Activated CD8-positive, alpha-beta memory T cell treated with anti-CD3 and anti-CD28 coated beads for 1 hour (primary cell): ENCODE measurements at places on chromosomes 12 and 14.

GRCh38 chr14:102683399-102684297 is 91.2 kb downstream of the RCOR1 start:
- DNase-seq, result no peak

GRCh38 chr14:52044791-52045522 is 23.9 kb downstream of the NID2 start:
- no peak for DNase-seq

- DNase-seq, result no peak
Measured at GRCh38 chr14:69841656-69842055, 37.6 kb upstream of the SMOC1 start.

DNA sequence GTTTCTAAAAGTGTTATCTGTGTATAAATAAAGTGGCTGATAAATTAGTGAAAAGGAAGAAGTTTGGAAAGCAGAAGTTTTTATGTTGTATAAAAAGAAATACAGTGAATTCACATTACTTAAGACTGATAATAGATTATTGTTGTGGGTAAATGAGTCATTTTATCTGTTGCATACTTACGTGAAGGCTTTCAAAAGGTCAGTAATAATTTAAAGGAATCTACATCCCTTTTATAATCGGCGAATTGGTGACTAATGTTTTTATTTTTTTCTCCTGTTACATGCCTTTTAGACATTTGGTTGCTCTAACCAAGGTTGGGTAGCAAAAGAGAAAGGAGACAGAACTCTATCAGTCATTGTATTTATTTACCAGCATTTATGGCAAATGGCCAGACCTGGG is 155.9 kb downstream of the SLC41A2 start:
- no peak for DNase-seq

- no peak for DNase-seq
Measured at GRCh38 chr12:17017402-17017801, 411.4 kb upstream of the LMO3 start.

DNA sequence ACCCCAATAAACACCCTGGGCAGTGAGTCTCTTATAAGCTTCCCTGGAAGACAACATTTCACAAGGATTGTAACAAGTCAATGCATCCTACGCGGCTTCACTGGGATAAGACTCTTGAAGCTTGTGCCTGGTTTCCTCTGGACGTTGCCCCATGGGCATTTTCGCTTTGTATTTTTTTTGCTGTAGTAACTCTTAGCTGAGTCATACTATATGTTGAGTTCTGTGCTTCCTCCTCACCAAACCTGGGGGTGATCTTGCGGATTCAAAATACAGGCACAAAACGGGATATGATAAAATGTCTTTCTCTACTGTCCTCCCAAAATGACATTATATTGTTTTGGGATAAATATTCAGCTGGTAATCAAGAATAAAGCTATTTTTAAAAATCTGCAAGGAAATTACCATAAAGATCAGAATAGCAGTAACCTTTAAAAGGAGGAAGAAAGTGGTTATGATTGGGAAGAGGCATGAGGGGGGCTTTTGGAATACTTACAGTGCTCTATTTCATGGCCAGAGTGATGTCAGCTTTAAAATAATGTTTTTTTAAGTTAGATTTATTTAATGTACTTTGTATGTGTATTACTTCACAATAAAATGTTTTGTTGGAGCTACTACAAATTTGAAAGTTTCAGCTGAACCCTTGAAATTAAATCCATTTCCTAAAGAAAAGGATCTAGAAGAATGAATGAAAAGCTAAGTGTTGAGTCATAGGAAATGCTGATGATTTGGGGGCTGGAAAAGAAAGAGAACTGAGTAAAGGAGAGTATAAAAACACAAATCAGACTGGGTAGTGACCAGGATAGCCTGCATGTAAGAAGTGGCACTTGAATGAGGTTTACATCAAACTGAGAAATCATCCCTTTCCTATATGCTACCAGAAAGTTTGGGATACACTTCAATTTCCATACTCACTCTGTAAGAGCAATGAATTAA is 14.7 kb downstream of the BTBD7 start:
- DNase-seq, result no peak

GRCh38 chr14:31510222-31510621 is 22.4 kb upstream of the GPR33 start:
- no peak for DNase-seq

GRCh38 chr14:34605461-34605860 is 24.5 kb downstream of the SNX6 start:
- no peak for DNase-seq

GRCh38 chr12:6923851-6924250 is 3.9 kb upstream of the ATN1 start:
- no peak for DNase-seq

DNA sequence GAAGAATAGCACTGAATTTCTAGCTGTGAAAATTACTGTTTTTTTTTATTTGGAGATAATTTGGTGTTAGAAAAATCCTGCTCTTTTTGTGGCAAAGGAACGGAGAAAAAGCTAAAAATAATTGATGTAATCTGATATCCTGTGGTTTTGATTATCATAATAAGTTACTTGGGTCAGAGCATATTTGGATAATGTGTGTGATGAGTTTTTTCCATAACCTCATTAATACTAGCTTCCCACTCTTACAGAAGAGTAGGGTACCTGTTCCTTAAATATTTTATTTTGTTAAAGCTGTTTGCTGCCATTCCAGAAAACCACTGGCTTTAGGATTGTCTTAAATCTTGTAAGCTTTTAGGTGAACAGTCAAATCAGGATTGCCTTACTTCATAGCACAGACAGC is 4.7 kb downstream of the PSMC6 start:
- DNase-seq, result no peak

- DNase-seq, result no peak
Measured at GRCh38 chr14:102973706-102974285, 51.3 kb downstream of the AMN start.

GRCh38 chr12:22250762-22251161 is 83.7 kb downstream of the ST8SIA1 start:
- no peak for DNase-seq

DNA sequence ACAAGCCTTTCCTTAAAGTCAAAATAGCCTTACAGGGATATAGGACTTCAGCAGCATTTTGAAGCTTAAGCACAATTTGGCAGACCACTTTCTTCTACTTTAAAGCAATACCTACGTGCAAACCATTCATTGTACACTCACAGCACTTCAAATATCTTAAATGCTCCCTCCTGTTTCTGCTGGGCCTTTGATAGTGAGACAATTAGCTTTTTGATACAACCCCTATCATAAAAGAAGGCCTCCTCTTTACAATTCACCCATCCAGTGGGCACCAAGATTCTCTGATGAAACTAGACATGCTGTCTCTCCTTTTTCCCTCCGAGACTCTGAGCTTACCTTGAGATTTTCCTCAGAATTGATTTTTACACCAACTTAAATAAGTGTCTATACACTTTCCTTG is 157.5 kb upstream of the FAR2 start:
- no peak for DNase-seq

GRCh38 chr14:39762576-39763401 is 330.6 kb upstream of the FBXO33 start:
- no peak for DNase-seq

DNA sequence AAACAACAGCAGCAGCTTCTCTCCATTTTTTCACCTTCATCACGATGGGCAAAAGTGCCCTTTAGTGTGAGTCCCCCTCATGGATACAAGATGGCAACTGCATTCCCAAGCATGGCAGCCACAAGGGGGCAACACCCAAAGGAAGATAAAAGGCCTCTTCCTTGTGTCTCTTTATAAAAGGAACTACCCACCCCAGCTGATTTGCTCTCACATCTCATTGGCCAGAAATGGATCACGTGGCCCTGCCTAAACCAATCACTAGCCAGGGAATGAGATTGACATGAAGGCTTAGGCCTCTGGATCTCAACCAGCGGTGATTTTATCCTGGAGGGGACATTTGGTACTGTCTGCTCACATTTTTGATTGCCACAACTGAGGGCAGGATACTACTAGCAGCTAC is 21.9 kb upstream of the IFT81 start:
- no peak for DNase-seq

GRCh38 chr14:88386256-88386794 is 868 bp downstream of the SPATA7 start:
- DNase-seq, result no peak

DNA sequence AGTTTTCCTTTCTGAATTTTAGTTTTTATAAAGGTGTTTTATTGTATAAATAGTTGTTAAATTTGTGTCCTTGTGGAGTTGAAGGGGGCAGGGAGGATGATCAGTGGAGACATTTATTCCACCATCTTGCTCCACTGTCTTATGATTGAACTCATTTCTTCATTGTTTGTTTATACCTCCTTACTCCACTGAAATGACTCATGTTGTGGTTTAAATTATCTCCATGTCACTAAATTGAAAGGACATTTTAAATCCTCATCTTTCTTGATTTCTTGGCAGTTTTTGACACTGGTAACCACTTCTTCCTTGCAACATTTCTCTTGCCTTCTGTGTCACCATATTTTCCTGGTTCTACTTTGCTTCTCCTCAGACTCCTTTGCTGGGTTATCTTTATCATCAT is 23.6 kb upstream of the FERMT2 start:
- DNase-seq, result no peak

DNA sequence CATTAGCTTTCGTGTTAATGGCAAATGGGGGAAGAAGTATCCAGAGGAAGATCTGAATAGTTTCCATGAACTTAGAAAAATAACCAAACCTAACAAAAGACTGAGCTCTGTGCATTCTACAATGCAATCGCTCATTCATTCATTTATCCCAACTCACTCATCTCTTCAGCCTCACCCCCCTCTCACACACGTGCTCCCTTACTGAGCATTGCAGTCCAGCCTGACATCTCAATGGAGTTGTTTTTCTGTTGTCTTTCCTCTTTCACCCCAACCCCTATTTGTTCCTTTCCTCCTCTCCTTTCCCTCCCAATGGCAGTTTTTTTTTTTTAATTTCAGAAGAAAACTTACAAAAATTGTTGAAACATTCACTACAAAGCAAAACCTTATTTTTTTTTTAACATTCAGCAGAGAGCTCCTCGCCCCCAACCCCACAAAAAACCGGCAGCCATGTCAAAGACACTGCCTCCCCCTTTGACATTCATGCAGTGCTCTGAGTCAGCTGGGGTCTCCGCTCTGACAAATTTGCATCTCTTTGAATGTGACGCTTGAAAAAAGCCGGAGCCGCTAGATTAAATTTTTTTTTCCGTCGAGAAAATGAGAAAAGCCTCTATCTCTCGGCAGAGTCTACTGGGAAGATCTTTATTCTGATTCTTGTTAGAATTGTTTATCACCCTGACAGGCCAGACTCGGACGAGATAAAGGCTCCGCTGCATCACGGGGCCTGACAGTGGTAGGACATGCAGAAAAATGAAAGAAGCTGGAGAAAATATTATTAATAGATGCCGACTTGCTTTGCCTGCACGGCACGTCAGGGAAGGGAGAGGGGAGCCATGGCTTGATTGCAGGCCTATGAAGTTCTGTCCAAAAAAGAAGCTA is 775.6 kb downstream of the VRK1 start:
- DNase-seq, result no peak

DNA sequence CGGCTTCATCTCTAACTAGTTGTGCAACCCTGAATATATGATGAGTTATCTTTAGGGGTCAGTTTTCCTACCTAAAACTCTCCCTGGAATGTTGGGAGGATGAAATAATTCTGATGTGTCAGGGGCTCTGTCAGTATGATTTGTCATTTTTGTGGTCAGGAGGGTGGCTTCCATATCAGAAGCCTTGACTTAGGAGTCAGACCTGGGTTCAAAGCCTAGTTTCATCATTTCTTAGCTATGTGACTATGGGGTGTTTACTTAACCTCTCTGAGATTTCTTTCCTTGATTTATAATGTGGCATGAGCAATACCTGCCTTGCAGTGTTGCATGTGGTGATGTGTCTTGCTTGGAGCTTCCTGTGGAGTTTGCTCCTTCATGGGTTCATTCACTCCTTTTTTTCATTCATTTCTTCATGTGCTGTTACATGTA is 146.8 kb downstream of the CHST11 start:
- no peak for DNase-seq

- DNase-seq, result no peak
Measured at GRCh38 chr14:90658541-90658967, 157.7 kb downstream of the TTC7B start.

DNA sequence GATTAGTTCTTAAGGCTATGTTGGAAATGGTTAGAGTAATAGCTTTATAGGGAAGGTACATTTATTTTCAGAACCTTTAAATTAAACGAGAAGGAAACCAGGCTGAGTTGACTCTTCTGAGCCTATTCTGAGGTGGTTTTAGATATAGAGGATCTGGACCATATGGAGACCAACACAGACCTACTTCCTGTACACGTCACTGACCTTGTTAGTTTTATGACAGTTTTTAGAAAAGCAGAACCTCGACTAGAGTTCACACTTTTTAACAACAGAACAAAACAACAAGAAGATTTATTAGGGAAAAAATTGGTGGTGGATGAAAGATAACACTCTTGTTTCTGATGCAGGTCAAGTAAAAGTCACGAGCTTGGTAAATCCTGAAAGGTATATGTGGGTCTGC is 107.1 kb downstream of the NPAS3 start:
- DNase-seq, result no peak

- no peak for DNase-seq
Measured at GRCh38 chr12:29053567-29053966, 95.5 kb upstream of the FAR2 start.

DNA sequence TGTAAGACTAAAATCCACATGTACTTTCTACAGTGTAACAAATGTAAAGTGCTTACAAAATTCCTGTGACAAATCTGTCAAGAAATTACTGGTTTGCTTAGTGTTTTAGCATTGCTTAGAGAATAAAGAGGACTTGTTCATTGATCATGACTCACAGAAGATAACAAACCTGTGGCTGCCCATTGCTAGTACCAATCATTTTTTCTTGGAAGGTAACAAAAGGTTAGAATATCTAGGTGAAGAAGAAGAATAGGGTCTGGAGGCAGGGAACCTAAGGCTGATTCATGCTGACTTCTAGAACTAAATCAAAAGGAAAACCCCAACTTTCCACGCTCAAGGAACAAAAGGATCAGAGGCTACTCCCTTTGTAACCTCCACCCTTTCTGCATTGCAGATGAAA is 232.7 kb upstream of the ABCD2 start:
- DNase-seq, result no peak

- no peak for DNase-seq
Measured at GRCh38 chr12:24845615-24846014, 103.3 kb downstream of the BCAT1 start.

DNA sequence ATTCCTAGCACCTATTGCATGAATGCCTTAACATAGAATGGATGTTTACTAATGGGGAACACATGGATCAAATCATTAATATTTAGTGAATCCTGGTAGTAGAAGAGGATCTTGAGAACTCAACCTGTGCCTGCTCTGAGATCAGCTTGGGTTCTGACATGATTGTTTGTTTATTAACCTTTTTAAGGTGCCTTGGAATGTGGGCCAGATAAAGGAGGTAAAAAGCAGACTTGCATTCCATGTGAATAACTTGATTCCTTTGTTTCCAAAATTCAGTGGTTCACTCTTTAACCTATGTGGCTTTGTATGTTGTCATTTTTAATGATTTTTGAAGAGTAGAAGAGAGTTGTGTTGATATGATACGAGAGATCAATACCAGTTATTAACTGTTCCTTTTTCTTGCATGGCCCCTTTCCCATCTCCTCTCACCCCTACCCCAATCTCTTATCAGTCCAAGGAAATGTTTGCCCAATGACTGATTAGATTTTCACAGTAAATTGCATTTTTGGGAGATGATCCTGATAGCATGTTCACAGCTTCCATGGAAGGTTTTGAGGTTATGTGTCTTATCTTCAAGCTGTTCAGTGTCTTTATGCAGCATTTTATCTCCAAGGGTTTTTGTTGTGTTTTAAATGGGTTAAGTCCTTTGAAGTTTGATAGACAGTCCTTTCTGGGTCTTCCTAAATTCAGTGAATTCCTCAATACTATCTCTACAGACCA is 193.7 kb upstream of the FRMD6 start:
- no peak for DNase-seq
